Substantia nigra (tissue), 51 donors: ENCODE measurements at places on chromosomes 4 and X.

- no peak for DNase-seq
These were observed 1666.4 kb upstream of the IGFBP7 start for GRCh38 chr4:58776627-58777026.

- DNase-seq, result no peak
These were observed 327.8 kb downstream of the CAMK2D start for GRCh38 chr4:113433536-113434246.

DNA sequence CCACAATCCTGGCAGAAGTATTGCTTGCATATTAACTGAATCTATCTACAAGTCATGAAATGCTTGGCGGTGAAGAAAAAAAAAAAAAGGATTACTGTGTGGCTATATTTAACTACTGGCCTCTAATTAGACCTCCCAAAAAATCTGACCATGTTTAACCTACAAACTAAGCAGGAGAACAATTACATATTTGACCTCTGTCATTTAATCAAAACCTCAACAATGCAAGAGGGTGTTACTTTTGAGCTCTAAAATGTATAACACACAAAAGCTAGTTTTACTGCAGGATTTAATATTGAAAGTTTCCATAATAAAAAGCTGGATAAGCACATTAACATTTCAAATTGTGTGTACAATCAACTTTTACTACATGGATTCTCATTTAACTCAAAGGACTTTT lies 1.5 kb downstream of the ITM2A start:
- DNase-seq, result no peak

DNA sequence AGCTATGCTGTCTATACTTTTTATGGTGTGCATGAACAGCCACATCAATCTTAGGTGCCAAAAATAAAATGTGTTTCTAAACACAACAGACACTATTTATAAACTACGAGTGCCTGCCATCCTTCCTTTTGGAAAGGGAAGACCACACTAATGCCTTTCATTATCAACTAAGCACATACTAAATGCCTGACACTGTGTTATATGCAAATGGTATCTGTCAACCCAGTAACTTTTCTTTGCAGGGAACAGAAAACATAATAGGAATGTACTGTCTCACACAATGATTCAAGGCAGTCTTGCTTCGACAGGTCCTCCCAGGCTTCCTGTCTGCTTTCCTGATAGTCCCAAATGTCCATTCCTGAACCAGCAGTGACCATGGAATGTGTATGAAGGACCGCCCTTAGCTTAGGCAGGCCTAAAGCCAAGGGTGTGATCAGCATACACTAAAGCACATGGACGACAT lies 43.8 kb downstream of the ADGRA3 start:
- no peak for DNase-seq
